ENCODE measurements at places on chromosomes 2 and 18.
A peak's percentile ranks its signal among the peaks of the same experiment; 100 is the strongest.

GRCh38 chr2:118510807-118511206 is 336.6 kb downstream of the EN1 start:
- no peak for DNase-seq

DNA sequence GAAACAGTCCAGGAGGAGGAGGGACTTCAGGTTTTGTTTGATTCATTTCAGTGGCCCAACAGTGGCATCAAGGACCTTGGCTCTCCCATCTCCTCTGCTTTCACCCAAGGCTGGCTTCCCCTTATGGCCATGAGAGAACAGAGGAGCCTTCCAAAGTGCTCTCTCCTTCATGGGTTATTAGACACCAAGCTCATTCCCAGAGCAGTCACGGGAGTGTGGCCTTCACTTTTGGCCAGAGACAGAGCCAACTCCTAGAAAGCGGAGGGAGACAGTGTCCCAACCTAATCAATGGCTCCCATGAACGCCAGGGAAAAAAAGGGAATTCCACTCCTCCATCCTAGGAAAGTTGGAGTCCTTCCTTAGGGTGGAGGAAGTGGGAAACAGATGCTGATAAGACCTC is 871 bp upstream of the DUSP28 start:
- DNase-seq = no peak

DNA sequence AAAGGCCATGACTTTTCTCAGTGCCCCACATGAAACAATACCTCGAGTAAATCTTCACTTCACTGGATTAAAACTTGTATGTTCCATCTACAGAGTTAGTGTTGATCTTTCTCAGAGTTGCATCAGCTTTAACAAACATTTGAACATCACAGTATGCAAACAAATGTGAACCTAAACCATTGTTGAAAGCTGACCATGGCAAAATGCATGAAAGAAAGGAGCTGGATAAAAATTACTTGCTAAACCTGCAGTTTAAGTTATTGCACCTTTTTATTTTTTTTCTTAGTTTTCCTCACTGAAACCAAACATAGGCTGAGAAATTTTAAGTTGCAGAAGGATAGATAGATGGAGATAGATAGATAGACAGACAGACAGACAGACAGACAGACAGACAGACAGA is 107.2 kb upstream of the UGP2 start:
- DNase-seq = no peak

- no peak for DNase-seq
Measured at GRCh38 chr2:225602205-225602604, 202.7 kb downstream of the NYAP2 start.

DNA sequence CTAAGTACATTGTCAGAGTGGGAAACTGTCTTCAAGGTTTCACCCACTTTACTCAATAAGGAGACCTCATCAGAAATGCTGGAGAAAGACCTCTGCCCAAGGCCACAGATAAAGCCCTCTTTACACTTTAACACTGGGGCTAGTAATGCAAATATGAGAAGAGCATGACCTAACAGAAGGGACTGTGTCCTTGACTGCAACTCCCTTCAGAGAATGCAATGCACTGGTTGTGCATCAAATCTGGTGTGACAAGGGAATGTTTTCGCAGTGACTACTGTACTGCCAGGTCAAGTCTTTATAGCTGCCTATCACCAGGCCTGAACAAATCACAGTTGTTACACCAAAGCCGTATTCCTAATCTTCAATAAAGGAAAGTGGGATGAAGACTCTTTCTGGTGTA is 28.6 kb downstream of the CDH19 start:
- no peak for DNase-seq

GRCh38 chr2:224085811-224086210 is 46.7 kb upstream of the SERPINE2 start:
- DNase-seq = no peak

DNA sequence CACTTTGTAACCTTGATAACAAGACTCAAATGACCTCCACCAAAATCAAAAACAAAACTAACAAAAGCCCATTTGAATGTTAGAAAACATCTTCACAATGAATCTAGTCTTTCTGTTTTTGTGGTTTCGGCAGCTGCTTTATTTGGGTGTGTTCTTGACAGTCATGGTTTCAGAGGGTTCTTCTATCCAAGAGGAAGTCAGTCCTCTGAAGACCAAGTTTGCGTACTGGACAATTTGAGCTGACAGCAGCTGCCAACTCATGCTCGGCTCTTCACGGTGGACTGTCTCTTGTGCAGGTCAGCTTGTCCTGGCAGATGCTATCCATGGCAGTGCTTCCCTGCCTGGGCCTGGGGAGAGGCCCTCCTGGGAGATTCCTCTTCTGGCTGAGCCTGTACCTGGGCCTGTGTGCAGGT is 91.0 kb downstream of the TMEM17 start:
- no peak for DNase-seq

DNA sequence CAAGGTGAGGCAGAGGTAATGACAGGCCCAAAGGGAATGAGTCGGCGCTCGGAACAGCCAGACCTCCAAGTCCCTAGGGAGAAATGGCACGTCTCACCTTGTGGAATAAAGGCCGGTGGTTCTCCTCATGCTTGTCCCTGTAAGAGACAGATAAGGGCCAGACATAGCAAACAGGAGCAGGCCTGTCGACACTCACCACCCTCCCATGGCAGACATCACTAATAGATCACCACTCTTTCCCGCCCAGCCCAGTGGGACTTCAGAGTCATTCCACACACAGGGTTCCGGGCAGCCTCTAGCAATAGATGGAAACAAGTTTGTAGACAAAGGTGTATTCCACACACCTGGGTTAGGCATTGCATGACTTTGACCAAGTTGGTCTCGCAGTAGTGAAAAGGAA is 6.3 kb downstream of the DNPEP start:
- DNase-seq = no peak

DNA sequence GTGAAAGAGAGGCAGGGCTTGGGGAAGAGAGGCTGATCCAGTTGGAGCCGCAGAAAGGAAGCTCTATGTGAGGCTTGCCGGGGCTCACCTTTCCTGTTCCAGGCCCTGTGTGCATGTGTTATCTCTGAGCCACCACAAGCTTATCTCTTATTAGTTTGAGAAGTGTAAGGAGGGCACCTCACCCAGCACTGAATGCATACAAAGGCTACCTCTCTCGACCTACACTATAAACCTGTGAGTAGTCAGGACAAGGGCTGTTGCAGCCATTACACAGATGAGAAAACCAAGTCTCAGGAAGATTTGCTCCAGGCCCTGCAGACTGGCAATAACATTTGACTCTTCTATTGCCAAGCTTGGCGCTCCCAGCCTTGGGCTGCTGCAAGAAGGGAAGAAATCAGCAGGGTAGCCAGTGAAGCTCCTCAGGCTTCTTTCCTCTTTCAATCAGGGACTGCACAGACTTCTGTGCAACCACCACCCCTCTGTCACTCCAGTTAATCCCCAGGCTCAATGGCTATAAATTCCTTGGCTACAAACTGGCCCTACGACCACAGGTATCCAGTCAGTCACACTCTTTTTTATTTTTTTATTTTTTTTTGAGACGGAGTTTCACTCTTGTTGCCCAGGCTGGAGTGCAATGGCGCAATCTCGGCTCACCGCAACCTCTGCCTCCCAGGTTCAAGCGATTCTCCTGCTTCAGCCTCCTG is 73.8 kb downstream of the CLHC1 start:
- no peak for DNase-seq

DNA sequence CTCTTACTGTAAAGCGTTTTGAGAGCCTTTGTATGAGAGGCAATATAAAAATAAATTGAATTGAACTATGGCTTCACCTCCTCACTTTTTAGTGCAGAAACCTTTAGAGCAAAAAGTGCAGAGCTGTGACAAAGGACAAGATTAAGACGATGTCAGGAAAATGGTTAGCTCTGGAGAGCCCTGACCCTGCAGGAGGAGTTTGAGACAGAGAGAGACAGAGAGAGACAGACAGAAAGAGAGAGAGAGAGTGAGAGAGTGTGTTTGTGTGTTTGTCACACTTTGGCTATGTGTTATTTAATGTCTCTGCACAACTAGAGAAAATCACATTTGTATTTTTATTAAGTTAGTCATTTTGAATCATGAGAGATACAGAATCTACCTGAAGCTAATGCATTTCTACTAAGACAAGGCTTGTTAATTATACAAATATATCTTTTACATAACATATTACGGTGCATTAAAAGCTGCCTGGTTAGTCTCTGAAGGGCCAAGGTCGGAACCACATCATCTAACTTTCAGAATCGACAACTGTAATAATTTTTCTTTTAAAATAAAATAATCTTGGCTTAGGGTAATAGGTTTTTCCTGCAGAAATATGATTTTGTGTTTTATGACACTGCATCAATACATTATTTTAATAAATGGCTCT is 423.5 kb upstream of the ZEB2 start:
- no peak for DNase-seq

- DNase-seq = no peak
Measured at GRCh38 chr2:191713837-191714236, 35.9 kb downstream of the NABP1 start.

DNA sequence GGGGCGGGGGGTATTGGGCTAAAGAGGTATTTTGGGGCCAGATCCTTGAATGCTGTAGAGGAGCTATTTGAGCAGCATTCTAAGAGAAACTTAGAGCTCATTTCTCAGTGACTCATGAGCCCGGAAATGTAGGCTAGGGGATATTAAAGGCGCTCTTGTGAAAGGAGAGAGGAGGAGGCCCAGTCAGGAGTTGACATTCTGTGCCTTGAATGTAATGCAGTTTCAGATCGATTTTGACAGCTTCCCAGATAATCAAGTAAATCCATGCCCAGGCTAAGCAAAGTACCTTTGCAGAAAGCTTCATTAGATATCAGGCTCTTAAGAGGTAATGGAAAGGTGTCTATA is 1.5 kb downstream of the CAB39 start:
- peak; percentile 58 for DNase-seq

DNA sequence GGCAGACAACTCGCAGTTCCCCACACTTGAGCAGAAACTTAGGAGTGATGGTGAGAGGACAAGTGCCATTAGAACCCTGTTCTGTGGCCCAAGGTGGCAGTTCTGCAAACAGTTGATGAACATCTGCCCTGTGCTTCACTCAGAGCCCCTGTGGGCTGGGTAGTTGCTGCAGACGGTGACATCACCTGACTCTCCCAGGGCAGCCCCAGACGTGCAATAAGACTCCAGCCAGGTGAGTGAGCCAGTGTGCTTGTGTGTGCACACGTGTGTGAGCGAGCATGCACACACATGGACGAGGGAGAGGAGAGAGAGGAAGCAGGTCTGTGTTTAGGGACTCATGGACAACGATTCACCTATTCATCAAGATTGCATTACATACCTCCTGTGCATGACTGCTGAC is 136.0 kb upstream of the GLI2 start:
- DNase-seq = no peak

DNA sequence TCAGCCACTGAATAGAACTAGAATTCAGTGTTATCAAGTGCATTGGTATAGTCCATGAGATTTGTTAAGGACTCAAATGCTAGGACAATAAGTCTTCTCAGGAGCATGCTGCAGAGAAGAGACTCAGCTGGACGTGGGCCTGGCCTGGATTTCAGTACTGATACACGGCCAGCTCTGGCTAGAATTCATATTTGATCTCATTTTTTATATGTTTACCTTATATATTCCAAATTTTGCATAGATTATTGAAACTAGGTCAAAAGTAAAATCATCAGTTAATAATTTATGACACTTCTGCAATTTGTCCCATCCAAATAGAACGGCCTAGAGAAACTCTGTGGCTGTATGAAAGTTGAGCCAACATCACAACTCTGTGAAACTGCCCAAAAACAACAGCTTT is 262.0 kb downstream of the DLGAP1 start:
- no peak for DNase-seq

- DNase-seq = no peak
Measured at GRCh38 chr2:46032996-46033395, 264.2 kb upstream of the EPAS1 start.

DNA sequence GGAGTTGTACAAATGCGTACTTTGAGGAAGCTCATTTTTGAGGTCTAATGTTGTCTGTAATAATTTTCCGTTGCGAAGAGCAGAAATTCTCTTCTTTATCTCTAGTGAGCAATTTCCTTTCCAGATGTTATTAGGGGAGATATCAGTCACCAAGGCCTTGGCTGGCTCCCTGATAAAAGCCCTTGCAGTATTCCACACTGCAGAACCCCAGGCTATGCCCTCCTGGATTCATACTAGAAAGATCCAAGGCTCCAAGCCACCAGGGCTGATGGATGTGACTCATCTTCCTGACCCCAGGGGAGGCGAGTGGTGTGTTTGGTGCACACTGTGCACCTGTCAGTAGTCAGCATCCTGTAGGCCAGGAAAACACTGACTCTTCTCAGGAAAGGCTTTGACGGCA is 34.7 kb downstream of the INO80C start:
- no peak for DNase-seq

DNA sequence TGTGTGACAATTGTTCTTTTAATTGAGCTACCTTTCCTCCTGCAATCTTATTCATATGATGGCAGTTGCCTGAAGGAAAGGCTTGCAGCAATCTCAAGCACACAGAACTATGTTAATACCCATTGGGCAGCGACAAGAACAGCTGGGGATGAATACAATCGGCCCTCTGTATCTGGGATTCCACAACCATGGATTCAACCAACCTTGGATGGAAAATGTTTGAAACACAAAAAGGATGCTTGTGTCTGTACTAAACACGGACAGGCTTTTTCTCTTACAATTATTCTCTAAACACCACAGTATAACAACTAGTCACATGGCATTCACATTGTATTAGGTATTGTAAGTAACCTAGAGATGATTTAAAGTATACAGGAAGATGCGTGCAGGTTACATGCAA is 256.1 kb upstream of the SIX2 start:
- no peak for DNase-seq

DNA sequence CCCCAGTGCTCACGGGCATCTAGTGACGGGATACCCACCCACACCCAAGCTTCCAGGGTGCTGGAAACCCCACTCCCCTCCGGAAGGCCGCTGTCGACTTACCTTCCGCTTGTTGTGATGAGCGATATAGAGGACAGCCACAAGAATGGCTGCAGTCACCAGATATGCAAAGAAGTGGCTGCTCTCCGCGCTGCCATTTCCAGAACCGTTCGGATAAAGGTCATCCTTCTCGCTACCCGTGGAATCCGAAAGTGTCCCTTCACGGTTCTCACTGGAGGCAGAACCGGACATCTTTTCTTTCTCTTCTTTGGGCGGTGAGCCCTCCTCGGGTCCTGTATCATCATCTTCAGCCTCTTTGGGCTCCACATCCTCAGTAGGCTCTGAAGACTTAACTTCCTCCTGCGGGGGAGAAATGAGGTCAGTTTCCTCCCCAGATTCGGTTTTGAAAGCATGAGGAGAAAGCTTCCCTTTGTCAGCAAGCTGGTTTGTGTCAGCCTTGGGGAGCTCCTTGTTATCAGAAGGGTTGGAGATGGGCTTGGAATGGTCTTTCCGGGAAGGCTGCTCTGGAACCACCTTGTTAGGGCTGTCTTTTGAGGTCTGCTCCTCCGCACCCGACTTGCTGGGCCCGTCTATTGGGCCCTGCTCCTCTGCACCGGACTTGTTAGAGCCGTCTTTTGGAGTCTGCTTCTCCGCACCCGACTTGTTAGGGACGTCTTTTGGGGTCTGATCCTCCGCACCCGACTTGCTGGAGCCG is 1.2 kb downstream of the TGOLN2 start:
- no peak for DNase-seq
